ENCODE measurements at places on chromosomes 3 and 15.

- no peak for DNase-seq
Observed at GRCh38 chr3:186920301-186920700, 10.0 kb upstream of the ST6GAL1 start.

- peak; percentile 78 for DNase-seq
Observed at GRCh38 chr3:183185696-183186095, 23.2 kb upstream of the LAMP3 start.

- no peak for DNase-seq
Observed at GRCh38 chr3:134801204-134801958, 6.3 kb downstream of the EPHB1 start.

- DNase-seq: no peak
Observed at GRCh38 chr3:38019658-38020341, 9.6 kb downstream of the PLCD1 start.

GRCh38 chr15:27757052-27757451, 342.1 kb downstream of the OCA2 start:
- DNase-seq: no peak

DNA sequence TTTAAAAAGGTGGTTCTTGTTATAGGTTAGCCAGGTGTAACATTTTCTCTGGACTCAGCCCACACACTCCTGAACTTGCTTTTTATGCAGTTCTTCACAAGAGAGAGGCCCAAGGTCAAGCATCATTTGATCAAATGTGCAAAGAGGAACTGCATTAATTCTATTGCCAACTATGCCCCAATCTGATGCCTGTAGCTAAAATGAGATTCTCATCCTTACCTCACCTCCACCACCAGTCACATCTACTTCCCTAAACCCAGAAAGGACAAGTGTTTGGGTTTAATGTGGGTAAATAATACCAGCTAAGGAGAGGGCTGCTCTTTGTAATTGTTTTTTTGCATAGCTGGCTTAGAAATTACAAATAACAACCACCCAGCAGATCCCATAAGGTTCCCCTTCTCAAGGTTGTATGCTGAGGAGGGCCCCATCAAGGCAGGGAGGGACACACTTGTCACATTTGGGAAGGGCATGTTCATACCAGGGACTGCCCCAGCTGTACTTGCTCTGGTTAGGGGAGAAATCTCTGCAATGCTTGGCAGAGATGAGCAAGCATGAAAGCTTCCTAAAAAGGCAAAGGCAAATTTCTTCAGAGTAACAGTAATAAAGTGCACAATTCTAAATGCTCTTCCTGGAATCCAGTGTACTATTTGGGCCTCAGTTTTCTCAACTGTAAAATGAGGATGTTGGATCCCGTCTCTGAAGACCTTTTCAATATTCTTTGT, 76.2 kb downstream of the TGFBR2 start:
- no peak for DNase-seq

GRCh38 chr3:10680796-10681195, 135.2 kb upstream of the SLC6A11 start:
- no peak for DNase-seq

DNA sequence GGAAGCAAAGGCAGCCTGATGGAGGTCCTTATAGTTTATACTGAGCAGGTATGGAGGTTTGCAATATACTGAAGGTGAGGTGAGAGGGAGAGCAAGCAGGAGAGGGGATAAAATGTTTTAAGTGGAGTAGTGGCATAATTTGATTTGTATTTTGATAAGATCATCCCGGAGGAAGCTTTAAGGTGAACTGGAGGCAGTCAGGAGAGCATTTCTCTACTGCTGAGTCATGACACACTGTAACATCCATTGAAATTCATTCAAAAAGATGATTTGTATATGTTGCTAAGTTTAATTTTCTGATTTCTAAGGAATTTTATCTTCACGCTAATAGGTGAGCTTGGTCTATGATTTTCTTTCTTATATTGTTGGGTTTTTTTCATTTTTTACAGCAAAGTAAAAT, 81.4 kb downstream of the SERPINI1 start:
- no peak for DNase-seq

DNA sequence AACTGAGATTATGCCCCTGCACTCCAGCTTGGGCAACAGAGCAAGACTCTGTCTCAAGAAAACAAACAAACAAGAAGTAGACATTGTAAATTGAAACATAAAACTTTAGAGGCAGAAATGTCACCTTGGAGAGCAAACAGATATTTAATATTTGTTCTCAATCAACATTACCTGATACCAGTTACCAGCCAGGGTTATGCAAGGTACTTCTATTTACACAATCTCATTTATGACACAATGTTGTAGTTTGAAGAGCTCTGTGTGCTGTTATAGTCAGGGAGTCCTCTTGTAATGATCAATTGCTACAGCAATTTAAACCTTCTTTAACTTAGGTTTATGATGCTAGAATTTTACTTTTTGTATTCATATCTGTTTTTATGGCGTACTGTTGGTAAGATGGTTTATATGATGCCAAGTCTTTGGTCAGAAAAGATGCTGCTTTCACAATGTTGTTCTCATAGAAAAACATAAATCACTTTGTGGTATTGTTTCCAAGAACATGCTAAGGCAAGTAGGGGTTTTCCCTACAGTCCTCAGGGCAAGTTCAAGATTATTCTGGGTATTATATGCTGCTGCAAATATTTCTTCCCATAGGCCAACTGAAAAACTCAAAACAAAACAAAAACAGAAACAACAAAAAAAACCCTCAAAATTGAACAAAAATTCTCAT, 173.5 kb downstream of the TNIK start:
- no peak for DNase-seq

DNA sequence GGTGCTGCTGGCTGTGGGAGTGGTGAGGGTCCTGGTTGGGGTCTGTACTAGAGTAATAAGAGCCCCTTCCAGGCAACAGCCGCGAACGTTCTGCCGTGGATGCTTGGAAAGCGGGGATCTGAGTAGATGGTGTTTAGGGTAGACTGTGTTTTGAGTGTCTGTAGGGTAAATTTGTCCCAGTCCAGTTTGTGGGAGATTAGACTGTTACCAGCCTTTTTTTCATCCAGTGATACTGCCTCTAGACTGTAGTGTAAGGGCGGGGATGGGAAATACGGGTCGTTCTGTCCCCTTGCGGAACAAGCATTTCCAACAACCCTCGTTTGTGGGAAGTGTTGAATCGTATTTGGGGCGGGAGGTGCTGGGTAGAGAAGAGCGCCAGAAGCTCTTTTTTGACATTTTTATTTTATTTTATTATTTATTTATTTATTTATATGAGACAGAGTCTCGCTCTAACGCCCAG, 424 bp downstream of the HAUS2 start:
- DNase-seq: peak; percentile 14

- no peak for DNase-seq
Observed at GRCh38 chr3:46711305-46711704, 6.4 kb downstream of the PRSS50 start.

DNA sequence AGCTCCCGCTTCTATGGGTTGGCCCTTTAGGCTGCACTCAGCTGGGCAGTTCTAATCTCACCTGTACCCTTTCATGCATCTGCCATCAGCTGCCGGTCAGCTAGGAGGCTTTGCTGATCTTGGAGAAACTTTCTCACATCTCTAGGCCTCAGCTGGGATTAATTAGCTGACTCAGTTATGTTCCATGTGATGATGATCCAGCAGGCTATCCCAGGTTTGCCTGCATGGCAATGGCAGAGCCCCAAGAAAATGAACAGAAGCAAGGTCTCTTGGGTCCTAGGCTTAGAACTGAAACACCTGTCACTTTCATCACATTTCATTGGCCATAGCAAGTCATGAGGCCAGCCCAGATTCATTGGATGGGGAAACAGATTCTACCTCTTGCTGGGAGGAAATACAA, 304.6 kb upstream of the TBC1D5 start:
- DNase-seq: no peak

- DNase-seq: no peak
Observed at GRCh38 chr3:56896357-56896756, 94.6 kb upstream of the ARHGEF3 start.

DNA sequence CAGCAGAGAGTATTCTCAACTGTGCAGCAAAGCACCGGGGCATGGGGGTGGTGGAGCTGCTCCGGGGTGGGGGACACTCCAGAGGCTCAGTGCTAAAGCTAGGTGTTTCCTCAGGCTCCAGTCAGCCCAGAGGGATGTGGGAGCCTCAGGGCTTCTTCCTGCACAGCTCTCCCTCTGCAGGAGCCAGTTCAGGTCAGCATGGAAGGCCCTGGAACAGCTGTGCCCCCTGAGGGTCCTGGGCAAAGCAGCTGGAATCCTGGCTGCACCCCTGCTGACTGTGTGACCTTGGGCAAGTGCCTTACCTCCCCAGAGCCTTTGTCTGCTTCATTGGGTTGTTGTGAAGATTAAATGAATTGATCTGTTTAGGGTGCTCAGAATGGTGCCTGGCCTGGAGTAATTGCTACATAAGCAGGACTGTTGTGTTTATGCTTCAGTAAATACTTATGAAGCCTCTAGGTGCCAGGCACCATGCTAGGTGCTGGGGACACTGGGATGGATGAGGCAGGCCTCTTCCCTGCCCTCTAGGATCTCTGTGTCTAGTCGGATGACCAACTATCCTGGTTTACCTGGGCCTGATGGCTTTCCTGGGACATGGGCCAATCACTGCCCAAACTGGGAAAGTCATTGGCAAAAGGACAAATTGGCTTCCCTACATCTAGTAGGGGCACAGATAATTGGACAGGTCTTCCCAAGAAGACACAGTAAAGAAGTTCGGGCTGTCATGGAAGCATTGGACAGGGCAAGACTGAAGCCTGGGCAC, 64.2 kb upstream of the LCTL start:
- no peak for DNase-seq

GRCh38 chr3:31529421-31529820, 3.3 kb upstream of the STT3B start:
- no peak for DNase-seq

DNA sequence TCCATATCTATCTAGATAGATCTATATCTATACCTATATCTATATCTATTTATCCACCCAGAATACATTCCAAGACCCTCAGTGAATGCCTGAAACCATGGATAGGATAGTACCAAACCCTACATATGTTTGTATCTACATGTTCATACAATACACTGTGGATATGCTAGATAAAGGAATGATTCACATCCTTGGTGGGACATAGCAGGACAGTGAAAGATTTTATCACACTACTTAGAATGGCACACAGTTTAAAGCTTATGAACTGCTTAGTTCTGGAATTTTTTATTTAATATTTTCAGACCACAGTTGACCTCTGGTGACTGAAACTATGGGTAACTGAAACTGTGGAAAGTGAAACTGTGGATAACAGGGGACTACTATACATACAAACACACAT, 198.8 kb upstream of the TTC14 start:
- DNase-seq: no peak

GRCh38 chr3:107271787-107272387, 105.4 kb upstream of the CCDC54 start:
- peak; percentile 63 for DNase-seq

DNA sequence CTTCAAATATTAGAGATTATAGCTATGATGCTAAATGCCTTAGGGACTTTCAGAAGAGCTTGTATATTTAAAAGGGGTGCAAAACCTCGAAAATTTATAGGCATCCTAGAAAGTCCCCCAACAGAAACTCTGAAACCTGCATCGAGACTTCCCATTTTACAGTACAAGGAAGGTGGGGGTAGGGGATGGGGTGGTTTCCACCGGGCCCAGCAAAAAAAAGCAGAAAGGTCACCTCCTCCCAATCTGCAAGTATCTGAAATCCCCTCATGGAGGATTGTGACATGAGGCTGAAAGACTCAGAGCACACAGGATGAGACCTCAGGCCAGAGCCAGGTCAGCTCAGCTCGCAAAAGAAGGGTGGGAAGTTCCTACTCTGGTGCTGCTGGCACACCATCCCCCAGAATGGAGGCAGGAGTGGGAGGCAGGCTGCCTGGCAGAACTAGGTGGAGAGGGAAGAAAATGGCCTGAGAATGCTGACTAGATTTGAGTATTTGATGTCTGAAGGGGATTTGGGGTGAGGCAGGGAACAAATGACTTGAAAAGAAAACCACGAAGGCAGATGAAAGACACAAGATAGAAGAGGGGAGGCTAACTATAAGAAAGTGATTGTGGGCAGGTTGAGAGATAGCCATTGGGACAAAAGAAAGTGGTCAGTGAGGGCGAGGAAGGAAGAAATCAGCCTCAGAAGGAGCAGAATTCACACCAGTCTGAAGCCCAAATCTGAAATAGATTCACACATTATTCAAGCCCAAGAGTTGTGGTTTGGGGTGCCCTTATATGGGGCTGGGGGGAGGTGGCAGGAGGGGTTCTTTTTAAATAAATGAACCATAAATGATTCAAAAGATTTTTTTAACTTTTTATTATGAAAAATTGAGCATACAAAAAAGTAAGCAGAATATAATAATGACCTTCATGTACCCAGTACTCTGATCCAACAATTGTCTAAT, 22.5 kb upstream of the TSC22D2 start:
- no peak for DNase-seq

DNA sequence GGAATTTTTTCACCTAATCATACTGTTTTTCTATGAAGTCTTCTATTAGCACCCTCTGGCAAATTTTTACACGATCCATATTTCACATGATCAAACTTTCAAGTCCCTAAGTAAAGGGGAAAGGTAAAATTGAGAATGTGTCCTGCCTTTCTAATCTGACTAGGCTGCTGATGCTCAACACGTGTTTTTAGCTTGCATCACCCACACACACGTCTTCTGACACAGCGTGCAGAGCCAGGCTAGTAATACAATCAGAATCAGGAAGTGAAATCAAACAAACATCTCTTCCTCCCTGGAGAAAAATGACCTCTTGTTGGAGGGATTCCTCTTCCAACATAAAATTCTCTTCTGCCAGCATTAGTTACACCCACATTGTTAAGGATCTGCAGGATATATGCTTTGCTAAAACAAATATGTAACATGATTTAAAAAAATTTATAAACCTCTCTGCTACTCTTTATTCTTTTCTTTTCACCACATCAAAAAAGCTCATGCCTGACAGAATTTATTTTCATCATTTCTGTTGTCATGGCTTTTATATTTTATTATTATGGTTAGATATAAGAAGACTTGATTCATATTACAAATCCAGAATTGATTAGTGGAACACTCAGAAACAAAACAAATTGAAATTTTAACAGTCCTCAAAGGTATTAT, 122.4 kb downstream of the RAP2B start:
- DNase-seq: peak; percentile 91

GRCh38 chr3:112374333-112374734, 41.4 kb downstream of the CD200 start:
- DNase-seq: no peak

GRCh38 chr3:170778240-170779217, 91.5 kb downstream of the RPL22L1 start:
- no peak for DNase-seq

GRCh38 chr3:117962750-117963149, 1071.9 kb downstream of the IGSF11 start:
- DNase-seq: no peak

DNA sequence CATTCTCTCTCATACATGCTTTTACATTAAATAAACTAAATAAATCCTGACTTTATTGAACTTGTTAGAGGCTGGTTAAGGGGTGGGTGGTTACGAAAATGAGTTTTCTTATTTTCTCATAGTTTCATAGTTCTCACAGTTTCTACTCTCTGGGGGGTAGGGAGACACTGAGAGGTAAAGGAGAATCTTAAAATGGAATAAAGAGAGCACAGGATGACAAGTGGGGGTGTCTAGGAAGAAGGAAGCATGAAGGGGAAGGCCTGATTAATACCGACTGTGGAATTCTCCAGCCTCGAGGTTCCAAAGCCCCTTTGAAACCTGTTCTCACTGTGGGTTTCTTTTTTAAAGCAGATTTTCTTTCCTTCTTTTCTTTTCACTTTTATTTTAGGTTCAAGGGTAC, 66.4 kb upstream of the TRA2B start:
- no peak for DNase-seq

GRCh38 chr3:197349368-197349767, 51.0 kb upstream of the DLG1 start:
- DNase-seq: no peak

- DNase-seq: no peak
Observed at GRCh38 chr3:179375091-179375999, 27.8 kb downstream of the MFN1 start.
